ENCODE measurements at places on chromosomes 4 and X. TPM values are rescaled to one million over a fixed set of nuclear protein-coding genes. Genes with fewer than 3 reads are reported as not detected.

The LARP7 gene
- 22.6 TPM for total RNA-seq

The NAT8L gene
- 5.4 TPM for total RNA-seq

The ARHGAP36 gene
- total RNA-seq, result 36.8 TPM

The ZMAT1 gene
- total RNA-seq, result 7.1 TPM

The PRAF2 gene
- 8.1 TPM for total RNA-seq

The AFP gene
- 34.0 TPM for total RNA-seq

The TAF1 gene
- 45.5 TPM for total RNA-seq

The CENPVL2 gene
- 0.18 TPM for total RNA-seq

The REELD1 gene
- 0.35 TPM for total RNA-seq

The ANXA10 gene
- total RNA-seq, result 0.23 TPM

The DCLK2 gene
- 19.7 TPM for total RNA-seq

The NAA10 gene
- 47.4 TPM for total RNA-seq

The NAAA gene
- total RNA-seq, result 47.9 TPM

The DMP1 gene
- not detected for total RNA-seq

The C4orf36 gene
- total RNA-seq, result 1.3 TPM

The SH2D1A gene
- 0.47 TPM for total RNA-seq

The PAGE2 gene
- total RNA-seq, result not detected

The AR gene
- 7.4 TPM for total RNA-seq

The ODAM gene
- 0.29 TPM for total RNA-seq

The FAM120C gene
- 12.5 TPM for total RNA-seq

The TMA16 gene
- 20.9 TPM for total RNA-seq

The SMARCA1 gene
- 61.7 TPM for total RNA-seq

The HMX1 gene
- total RNA-seq, result not detected

The CRMP1 gene
- total RNA-seq, result 17.0 TPM

The SMIM31 gene
- not detected for total RNA-seq

The NUDT10 gene
- total RNA-seq, result 7.3 TPM

The ARMCX6 gene
- total RNA-seq, result 43.2 TPM

The AKAP4 gene
- total RNA-seq, result not detected

The ZNF630 gene
- 3.4 TPM for total RNA-seq

The SPARCL1 gene
- total RNA-seq, result 46.2 TPM

The BGN gene
- total RNA-seq, result 79.5 TPM

The HHIP gene
- 1.6 TPM for total RNA-seq

The ARAF gene
- 39.1 TPM for total RNA-seq

The TLL1 gene
- total RNA-seq, result 4.1 TPM

The PCSK1N gene
- 38.5 TPM for total RNA-seq

The HS6ST2 gene
- total RNA-seq, result 29.4 TPM

The PAGE2B gene
- 0.70 TPM for total RNA-seq

The ZNF157 gene
- 0.70 TPM for total RNA-seq

The CXCL6 gene
- 1.2 TPM for total RNA-seq

The GPR101 gene
- total RNA-seq, result not detected

The KLF8 gene
- 7.2 TPM for total RNA-seq

The GAGE12E gene
- total RNA-seq, result not detected

The PRRG3 gene
- total RNA-seq, result 6.1 TPM

The UNC5C gene
- 30.9 TPM for total RNA-seq

The AWAT1 gene
- total RNA-seq, result not detected

The UXT gene
- 72.4 TPM for total RNA-seq

The ARMCX2 gene
- 96.8 TPM for total RNA-seq

The HS3ST1 gene
- total RNA-seq, result 4.1 TPM

The MAGEB2 gene
- not detected for total RNA-seq

The ARR3 gene
- not detected for total RNA-seq

The GPM6B gene
- 15.9 TPM for total RNA-seq

The MXD4 gene
- total RNA-seq, result 49.5 TPM

All from metanephros (tissue), 2 donors.